A549 treated with ZK216348 at 1 μM for 4 hours (cell line): ENCODE measurements at places on chromosomes 3 and 15. TPM values are rescaled to one million over a fixed set of nuclear protein-coding genes. Genes with fewer than 3 reads are reported as not detected.

Gene COL7A1
- 93.6 to 227 TPM (median 182 TPM) in 5 replicates for total RNA-seq

Gene DPPA4
- total RNA-seq: not detected in 5 replicates

Gene NR2E3
- total RNA-seq: 0.20 to 0.23 TPM in 2 of 5 replicates, not detected in the others

Gene FETUB
- 0.14 to 0.34 TPM (median 0.28 TPM) in 3 of 5 replicates, not detected in the others for total RNA-seq

Gene MST1
- 1.4 to 2.1 TPM (median 1.5 TPM) in 5 replicates for total RNA-seq

Gene GPR27
- total RNA-seq: 2.5 to 4.1 TPM (median 3.1 TPM) in 5 replicates

Gene ANKRD34C
- not detected in 5 replicates for total RNA-seq

Gene CDHR4
- total RNA-seq: 0.13 to 0.35 TPM (median 0.23 TPM) in 5 replicates

Gene SLC7A14
- not detected in 5 replicates for total RNA-seq

Gene VPS18
- total RNA-seq: 14.9 to 26.0 TPM (median 23.0 TPM) in 5 replicates

Gene SKOR1
- 0.05 to 0.08 TPM (median 0.06 TPM) in 4 of 5 replicates, not detected in the other for total RNA-seq

Gene GP9
- total RNA-seq: not detected in 5 replicates

Gene LYZL4
- total RNA-seq: not detected in 5 replicates

Gene ITIH1
- total RNA-seq: not detected in 5 replicates

Gene ZDHHC19
- not detected in 5 replicates for total RNA-seq

Gene LIPC
- total RNA-seq: 0.11 to 0.29 TPM in 2 of 5 replicates, not detected in the others
